Activated CD4-positive, alpha-beta T cell treated with anti-CD3 and anti-CD28 coated beads, Interleukin-2, amount 50 U/mL, for 4 hours (primary cell): ENCODE measurements at places on chromosomes 11 and 22.
A peak's percentile ranks its signal among the peaks of the same experiment; 100 is the strongest.

DNA sequence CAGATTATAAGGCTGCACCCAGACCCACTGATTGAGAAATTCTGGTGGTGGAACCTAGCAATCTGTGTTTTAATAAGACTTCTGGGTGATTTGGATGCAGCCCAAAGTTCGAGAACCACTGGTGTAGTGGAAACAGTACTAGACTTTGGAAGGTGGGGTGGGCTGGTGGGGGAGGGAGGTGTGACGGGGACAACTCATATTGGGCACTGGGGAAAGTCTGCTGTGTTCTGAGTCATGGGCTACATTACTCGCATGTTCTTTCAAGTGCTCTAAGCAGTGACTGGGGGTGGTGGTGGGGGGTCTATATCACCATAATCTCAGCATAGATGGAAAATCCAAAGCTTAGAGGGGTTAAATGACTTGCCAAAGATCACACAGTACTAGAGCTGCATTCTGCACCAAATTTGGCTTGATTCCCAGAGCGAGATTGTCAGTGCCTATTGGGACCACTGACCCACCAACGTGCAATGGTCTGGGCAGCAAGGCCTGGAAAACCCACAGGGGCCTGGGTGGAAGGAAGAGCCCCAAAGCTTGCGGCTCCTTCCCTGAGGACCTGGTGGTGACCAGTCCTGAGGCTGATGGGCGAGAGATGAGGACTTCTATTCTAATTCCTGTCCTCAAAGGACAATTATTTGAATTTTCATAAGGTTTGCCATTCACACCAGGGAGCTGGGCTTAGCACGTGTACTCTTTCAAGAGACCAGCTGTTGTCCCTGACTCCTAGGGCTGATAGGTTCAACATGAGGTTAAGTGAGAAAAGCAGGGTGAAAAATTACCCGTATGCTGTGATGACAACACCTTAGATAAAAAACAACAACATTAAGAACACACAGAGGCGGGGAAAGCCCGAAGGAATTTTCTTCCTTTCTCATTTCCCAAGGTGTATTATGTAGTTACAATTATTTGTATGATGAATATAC, 77.5 kb upstream of the NARS2 start:
- no peak for DNase-seq

GRCh38 chr11:77198440-77198849, 70.4 kb downstream of the MYO7A start:
- no peak for DNase-seq

- no peak for DNase-seq
Measured at GRCh38 chr22:49244466-49245420, 582.9 kb downstream of the BRD1 start.

DNA sequence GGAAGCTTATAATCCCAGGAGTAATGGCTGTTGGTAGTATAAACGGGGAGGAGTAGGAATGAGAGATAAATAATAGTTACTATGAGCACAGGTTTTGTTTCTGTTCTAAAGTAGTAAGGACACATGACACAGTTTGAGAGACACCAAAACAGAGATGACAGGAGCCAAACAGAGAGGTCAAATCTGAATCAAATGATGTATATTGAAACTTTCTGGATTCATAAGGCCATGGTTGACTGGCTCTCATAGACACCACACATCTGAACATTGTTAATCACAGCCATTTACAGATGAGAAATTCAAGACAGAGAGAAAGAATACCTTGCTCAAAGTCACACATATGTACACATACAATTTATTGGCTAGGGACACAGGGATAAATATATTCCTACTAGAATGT, 63.4 kb upstream of the UCP3 start:
- no peak for DNase-seq

GRCh38 chr11:101390539-101390938, 193.3 kb downstream of the TRPC6 start:
- no peak for DNase-seq

DNA sequence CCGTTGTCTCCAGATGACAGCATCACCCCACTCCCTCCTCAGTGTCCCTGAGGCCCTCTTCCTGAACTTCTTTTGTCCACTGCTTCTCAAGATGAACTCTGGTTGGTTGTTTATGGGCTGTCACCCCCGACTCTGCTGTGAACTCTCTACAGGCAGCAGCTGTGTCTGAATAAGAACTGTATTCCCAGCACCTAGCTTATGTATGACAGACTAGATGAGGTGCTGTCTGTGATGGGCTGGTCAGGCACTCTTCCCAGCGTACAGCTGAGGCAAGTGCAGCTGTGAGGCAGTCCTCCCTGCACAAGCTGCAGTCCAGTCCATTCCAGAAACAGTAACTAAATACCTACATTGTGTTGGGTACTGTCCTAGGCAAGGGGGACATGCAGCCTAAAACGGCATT, 111.4 kb upstream of the PITPNB start:
- no peak for DNase-seq

DNA sequence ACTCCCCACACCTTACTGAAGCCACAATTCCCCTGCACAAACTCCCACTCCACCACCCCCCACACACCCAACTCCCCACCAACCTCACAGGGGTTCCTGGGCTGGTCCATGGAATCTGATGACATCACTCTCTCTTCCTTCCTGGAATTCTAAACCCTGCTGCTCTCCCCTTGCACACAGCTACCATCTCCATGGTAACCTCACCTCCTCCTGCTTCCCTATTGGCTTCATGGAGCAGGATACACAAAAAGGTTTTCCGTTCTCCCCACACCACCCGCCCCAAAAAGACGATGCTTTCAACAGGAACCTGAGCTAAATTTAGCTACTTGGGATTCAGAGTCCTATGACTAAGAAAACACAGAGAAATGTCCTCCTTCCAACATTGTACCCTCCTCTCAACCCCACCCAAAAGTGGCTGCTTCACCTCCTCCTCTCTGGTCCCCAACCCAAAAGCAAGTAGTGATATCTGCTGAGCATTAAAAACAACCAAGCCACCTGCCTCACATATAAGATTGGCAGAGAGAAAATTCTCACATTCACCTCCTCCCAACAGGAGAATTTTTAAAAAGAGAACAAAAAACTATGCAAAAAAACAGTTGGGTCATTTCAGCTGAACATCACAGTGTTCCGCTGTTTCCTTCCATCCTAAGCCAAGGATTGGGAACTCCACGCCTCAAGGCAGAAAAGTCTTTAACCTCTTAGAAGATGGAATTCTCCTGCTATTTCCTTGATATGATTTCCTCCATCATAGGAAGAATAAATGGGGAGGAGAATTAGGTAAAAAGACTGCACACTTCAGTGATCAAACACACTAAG, 66.9 kb downstream of the RBFOX2 start:
- no peak for DNase-seq

- no peak for DNase-seq
Measured at GRCh38 chr11:108960501-108960900, 295.6 kb downstream of the DDX10 start.

GRCh38 chr11:62560566-62561103, 13.1 kb downstream of the EEF1G start:
- peak; percentile 86 for DNase-seq

GRCh38 chr22:31080164-31080847, 812 bp upstream of the SMTN start:
- no peak for DNase-seq

- DNase-seq: no peak
Measured at GRCh38 chr11:115903179-115903578, 399.0 kb upstream of the CADM1 start.

DNA sequence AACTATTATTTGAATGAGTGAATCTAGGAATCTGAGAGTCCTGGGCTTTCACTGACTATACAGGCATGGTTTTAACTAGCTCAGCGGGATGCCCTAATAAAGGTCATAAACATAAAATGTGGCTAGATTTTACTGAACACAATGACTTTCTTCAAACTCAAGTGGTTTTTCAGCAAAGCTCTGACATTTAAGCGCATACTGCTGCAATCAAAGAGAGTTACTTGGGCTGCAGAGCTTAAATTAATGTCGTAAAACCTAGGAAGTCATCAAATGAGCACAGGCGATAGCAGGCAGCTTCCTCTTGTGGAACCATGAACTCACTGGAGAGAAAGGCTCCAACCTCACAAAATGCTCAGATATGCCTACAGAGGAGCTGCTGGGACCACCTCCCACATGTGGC, 6.7 kb downstream of the CSNK2A3 start:
- no peak for DNase-seq

DNA sequence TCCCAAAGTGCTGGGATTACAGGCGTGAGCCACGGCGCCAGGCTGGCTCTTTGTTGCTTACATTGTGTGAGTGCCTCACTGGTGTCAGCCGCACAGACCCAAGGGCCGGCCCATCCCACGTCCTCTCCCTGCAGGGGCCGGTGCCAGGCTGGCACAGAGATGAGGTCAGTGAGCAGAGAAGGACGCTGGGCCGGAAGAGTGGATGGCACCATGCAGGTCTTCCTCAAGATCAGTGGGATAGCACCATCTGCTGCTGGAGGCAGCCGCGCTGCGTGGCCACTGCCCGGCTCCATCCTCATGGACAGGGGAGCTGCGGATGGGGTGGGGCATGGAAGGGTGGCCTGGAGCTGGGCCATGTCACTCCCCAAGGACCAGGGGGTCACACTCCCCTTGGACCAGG, 22.0 kb upstream of the FGF4 start:
- no peak for DNase-seq

DNA sequence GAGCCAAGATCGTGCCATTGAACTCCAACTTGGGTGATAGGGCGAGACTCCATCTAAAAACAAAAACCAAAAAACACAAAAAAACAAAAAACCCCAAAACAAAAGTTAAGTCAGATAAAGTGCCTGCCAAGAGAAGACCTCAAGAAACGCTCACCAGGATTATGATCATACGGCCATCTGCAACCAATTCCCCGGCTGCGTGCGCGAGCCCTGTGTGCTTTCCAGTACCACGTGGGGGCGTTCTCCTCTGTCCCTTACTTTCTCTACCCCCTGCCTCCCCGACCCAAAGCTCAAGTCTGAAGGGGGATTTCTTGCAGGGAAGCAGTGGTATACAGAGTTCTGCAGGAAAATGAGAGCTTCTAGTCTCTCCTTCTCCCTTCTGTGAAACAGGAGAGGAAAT, 10.5 kb upstream of the RPS19BP1 start:
- no peak for DNase-seq

- DNase-seq: no peak
Measured at GRCh38 chr11:69807106-69807815, 12.0 kb downstream of the FGF3 start.

DNA sequence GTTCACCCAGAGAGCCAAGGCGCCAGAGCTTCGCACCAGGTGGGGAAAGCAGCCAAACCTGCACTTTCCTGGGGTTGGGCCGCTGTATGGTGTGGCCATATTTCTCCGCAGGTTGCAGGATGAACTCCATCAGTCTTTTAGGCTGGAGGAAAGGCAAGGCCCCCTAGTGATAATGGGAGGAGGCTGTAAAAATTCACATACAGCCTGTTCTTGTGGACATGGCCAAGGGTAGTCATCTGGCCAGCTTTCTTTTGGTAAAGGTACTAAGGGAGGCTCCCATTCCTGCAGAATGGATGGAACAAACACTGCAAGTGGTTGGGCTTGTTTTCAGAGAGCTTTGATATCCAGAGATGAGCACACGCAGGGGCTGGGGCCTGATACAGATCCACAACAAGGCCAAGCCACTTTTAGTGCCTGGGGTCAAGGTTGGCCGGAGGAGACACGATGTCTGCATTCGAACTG, 29.6 kb downstream of the C22orf31 start:
- no peak for DNase-seq

- DNase-seq: no peak
Measured at GRCh38 chr11:19892876-19893275, 180.2 kb downstream of the NAV2 start.

- no peak for DNase-seq
Measured at GRCh38 chr22:44532552-44532951, 34.5 kb upstream of the RTL6 start.

DNA sequence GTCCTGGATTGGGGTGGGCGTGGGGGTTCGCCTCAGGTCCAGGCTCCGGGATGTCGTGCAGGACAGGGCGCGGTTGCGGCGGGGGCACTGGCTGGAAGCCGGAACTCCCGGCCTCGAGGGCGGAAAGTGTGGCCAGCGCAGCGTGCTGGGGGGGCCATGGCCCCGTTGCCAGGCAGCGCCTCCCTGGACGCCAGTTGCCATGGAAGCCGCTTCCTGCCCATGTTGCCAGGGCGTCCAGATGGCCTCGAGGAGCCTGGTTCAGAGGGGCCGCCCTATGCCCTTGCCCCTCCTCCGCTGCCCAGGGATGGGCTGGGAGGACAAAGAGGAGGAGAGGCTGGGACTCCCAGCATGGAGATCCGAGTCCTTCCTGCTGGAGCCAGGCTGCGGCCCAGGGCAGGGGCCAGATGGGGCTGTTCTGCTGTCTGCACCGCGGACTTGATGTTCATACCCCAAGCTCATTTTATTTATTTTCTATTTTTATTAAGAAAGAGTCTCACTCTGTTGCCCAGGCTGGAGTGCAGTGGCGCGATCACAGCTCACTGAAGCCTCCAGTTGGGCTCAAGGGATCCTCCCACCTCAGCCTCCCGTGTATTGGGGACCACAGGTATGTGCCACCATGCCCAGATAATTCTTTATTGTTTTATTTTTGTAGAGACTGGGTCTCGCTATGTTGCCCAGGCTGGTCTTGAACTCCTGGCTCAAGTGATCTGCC, 4.6 kb upstream of the CCDC188 start:
- no peak for DNase-seq

GRCh38 chr11:72577271-72577721, 96.9 kb downstream of the PDE2A start:
- no peak for DNase-seq

GRCh38 chr22:48619721-48620120, 1208.0 kb downstream of the BRD1 start:
- DNase-seq: no peak

- DNase-seq: no peak
Measured at GRCh38 chr11:46902694-46903093, 15.7 kb downstream of the LRP4 start.

- DNase-seq: no peak
Measured at GRCh38 chr11:123479048-123479837, 49.2 kb downstream of the GRAMD1B start.

DNA sequence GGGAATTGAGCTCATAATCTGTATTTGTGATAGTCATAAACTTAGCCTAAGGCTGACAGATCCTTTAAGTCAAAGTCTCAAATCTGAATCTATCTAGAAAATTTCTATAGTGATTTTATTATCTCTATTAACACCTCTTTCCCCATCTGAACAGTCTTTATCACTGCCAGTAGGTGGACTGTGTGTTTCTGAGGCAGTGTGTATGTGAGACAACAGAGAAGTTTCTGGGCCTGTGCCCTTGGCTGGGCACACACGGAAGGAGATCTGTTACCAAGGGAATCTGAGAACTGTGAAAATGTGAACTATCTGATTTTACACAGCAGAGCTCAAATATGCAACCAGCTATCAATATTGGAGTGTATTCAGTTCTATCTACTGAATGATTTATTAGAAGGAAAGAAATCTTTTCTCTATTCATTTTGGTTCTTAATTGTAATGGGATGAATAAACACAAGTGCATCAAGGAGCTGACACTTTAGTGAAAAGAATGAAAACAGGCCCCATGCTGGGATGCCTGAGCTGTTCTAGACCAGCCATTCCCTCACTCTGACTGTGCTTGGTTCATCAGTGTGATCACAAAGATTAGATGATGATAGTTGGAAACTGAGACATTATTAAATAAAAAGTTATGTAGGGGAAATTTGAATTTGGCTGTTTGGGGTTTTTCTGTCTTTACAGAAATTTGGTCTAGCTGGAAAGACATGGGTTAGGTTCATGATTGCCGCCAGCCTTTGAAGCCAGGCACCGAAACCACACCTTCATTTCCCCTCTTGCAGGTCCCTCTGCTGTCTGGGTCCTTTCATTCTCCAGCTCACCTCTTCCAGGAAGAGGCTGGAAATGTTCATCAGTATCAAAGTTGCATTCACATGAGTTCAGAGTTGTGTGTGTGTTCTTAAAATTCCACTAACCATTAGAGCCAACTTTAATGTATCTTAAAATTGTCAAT, 68.1 kb downstream of the LIF start:
- peak; percentile 57 for DNase-seq

GRCh38 chr22:19065298-19065859, 56.8 kb downstream of the DGCR2 start:
- no peak for DNase-seq
